NCI-H2171 treated with DMSO at 0.1 percent for 48 hours (cell line): ENCODE measurements at places on chromosomes 4 and X.

DNA sequence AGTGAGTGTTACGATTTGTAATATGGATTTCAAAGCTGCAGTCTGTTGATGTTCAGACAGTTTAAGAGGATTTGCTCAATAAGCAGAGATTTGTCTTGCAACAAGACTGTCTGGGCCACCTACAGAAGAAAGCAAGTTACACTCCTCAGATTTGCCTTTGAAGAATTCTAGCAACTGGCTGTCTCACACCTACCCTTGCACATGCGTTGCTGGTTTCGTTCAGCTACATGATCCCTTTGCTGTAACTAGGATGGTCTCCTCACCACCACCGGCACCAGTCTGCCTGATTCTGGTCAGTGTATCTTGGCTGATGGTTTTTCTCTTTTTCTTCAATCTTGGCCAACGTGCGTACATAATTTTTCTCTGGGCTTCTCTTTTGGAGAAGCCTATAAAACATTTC lies 172.7 kb upstream of the LCORL start:
- DNase-seq: no peak

DNA sequence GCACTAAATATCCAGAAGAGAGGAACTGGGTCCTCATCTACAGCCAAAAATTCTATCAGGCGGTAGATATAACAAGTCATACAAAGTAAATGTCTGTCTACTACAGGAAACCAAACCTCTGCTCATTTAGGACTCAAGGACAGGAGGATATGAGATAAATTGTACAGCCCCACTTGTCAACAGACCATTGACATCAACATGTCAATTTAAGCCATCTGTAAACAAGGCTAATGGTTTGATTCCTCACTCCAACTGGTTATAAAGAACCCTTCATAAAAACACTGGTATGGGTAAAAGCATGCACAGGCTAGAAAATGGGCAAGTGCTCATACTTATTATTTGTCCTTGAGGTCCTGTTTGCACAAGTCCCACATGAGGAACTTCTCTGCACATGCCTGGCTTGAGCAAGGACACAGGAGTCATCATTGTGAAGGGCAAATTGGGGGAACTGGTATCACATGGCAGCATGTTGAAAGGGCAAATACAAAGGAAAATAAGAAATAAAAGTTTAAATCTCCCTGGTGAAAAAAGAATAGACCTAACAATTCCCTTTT lies 13.2 kb downstream of the RTL8B start:
- DNase-seq: no peak

DNA sequence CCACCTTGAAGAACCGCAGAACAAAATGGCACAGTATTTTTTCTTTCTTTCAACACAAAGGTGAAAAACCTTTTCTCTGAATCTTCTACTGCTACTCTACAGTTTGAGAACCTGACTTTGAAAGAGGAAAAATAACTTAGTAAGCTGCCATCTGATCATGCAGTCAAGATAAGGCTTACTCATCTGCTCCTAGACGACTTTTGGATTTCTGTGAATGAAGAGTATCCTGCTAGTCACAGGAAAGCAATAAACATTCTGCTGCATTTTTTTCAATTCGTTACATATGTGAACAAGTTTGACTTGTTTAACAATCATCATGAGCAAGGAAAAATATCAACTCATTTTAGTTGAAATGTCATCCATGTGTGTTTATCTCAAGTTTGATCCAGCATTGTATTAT lies 25.2 kb downstream of the TIGD2 start:
- DNase-seq: no peak

- DNase-seq: no peak
These were observed 104.1 kb downstream of the C4orf51 start for GRCh38 chr4:145784036-145784435.

- no peak for DNase-seq
These were observed 12.6 kb downstream of the PPA2 start for GRCh38 chr4:105461221-105461620.

DNA sequence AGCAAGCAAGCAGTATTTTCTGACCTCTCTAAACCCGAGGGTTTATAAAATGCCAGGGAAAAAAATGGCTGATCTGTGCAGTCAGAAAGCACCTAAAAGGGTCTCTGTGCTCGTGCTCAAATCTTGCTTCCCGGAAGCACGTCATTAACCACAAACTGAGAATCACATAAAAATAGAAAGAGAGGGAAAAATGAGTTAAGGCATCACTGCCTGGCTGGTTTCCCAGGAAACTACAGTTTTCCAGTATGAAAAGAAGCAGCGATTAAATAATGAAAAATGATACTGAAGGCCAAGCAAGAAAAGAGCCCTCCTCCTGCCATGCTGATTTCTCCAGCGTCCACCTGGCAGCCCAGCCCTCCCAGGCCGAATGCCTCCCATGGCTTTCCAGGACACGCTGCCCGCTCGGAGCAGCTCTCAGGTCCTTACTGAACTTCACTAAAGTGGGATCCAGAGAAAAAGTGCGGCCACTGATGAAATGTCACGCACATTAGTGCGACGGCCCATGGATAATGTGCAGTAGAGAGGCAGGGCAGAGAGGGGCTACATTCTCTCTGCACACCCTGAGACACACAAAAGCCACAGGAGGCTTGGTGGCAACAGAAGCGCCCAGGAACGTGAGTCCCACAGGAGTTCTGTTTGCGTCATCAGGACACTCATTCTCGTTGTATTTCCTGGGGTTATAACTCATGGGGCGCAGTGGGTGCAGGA lies 80.4 kb downstream of the WFS1 start:
- no peak for DNase-seq
